ENCODE measurements at places on chromosomes 16 and 17.

DNA sequence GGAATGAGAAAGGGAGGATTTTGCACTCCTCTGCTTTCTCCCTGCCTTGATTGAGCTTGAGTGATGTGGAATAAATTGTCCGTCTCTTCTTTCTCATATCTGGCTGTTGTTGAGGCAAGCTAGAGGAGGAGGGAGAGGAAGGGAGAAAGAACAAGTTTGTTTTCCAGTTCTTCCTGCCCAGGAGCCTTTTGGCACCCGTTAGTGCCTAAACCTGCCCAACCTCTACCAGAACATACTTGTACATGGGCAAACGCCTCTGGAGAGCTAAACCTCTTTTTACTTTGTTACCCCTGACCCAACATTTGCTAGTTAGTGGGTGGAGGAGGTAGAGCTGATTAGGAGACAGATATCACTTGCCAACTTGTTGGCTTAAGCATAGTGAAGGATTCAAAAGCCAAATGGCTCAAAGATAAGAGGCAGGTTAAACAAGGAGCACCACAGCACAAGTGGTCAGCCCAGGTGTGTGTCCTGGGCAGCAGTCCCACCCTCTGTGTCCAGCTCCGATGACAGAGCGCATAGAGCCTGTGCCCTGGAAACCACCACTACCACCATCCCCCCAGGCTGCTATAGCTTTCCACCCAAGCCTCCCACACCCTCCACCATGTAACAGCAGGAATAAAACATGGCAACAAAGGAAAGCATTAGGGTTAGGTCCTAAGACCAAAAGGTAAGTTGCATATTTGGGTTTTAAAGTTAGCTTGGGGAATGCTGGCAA lies 6.5 kb downstream of the ODF4 start:
- DNase-seq = no peak

DNA sequence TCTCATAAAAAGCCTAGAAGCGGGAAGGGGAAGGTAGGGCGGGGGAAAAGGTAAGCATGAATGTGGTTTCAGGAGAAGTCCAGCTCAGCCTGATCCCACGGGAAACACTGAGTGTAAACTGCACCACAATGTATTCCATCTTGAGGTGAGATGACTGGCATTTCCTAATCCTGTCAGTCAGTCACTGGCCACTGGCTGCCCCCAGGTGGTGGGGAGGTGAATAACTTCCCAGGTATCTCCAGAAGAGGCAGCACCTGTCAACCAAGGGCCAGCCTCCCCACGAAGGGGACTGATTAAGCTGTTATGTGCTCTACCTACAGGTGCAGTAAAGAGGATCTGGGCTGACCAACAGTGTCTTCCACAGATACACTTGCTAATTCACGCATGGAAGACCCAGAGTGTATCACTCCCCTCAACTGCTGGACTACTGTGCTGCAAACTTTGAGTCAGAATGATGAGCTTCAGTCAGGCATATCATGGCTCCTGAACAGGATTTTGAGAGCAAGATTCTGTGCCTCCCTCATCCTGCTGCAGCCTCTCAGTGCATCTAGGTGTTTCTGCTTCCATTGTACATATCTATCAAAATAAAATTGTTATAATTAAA lies 108.5 kb upstream of the CCL2 start:
- DNase-seq = no peak

DNA sequence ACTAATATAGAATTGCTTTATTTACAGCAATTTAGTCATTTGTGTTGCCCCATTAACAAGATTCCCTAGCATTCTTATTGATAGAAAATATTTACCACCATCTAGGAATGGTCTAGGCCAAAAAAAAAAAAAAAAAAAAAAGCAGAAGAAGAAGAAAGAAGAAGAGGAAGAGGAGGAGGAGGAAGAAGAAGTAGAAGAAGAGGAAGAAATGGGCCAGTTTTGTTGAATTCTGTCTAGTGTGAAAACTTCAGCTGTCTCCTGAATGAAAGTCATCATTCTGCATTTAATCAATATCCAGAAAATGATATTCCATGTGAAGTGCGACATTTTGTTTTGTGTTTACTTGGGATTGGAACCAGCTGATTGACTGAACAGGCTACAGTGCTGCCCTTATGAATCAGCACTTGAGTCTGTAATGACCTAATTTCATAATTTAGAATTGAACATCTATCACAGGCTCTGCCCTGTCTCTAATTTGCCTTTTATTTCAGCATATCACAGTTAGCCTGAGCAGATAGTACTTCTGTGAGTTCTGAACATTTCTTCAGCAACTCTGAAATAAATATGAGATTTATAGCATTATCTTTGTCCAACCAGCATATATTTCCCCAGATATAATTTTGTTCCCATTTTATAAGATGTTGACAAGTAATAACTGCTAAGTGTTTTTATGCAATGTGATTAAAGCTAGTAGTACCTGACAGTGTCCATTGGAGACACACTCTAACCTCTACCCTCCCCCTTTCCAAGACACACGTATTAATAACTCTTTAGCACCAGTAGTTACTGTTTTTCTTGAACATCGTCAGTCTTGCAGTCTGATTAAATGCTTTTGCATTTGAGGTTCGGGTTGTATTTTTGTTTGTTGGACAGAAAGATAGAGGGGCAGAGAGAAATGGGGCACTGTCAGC lies 5.9 kb downstream of the ANKFN1 start:
- DNase-seq = peak; percentile 31

GRCh38 chr16:16041196-16041892 lies 91.9 kb downstream of the ABCC1 start:
- DNase-seq = no peak

DNA sequence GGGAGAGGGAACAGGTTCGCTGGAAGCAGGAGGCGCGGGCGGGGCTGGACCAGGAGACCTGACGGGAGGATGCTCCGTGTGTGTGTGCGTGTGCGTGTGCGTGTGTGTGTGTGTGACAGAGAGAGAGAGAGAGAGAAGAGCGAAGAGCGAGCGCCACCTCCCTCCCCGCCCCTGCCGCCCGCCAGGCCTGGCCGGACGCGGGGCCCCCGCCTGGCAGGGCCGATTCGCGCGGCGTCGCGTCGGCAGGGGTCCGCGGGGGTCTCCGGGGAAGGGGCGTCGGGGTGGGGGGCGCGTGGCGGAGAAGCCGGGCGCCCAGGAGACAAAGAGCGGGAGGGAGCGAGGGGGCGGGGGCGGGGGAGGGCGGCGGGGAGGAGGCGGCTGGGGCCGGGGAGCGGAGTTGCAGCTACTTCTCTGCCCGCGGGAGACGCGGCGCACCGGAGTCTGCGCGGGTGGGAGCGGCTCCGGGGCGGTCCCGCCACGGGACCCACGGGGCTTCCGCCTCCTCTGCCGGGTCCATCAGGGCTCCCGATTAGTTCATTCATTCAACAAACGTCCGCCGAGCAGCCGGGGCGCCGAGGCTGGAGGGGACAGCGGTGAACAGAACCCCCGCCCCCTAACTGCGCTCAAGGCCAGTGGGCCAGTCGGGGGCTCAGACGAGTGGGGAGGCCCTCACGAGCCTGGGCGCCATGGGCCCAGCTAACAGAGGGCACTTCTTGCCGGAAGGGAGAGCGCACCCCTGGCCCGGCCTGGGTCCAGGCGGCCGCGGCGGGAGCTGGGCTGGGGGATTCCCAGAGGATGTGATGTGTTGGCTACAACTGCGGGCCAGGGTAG lies at the start of gene SAMD14:
Gene SAMD14, minus strand, starts transcription at position 433 of the 831 bp plus-strand sequence. CDS start 5,201 bp downstream, outside the sequence.
- DNase-seq = peak; percentile 57

- DNase-seq = no peak
Measured at GRCh38 chr17:43979011-43979410, 25.3 kb upstream of the PYY start.

DNA sequence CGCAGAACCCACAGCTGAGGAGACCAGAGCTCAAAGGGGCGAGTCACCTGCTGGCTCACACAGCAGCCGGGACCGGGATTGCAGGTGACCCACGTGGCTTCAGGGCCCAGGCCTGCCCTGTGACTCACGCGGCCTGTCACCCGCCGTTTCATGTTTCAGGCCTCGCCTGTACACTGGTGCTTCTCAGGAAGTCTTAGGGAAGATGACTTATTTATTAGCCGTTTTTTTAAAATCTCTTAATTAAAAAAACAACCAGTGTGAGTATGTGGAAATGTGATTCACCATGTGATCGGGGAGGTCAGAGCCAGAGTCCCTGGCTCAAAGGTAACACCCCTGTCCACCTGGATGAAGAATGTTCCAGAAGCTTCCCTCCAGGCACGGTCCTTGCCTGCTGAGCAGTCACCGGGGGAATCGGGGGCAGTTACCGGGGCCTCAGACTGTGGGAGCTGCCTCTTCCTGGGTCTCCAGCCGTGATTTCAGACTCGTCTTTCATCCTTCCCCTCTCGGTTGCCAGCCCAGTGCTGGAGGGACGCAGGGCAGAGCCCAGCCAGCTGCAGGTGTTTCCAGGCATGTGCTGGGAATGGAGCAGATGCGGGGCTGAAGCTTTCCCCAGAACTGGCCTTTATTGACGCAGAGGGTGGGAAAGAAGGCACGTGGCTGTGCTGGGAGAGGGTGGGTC lies 49.3 kb downstream of the CMIP start:
- no peak for DNase-seq

DNA sequence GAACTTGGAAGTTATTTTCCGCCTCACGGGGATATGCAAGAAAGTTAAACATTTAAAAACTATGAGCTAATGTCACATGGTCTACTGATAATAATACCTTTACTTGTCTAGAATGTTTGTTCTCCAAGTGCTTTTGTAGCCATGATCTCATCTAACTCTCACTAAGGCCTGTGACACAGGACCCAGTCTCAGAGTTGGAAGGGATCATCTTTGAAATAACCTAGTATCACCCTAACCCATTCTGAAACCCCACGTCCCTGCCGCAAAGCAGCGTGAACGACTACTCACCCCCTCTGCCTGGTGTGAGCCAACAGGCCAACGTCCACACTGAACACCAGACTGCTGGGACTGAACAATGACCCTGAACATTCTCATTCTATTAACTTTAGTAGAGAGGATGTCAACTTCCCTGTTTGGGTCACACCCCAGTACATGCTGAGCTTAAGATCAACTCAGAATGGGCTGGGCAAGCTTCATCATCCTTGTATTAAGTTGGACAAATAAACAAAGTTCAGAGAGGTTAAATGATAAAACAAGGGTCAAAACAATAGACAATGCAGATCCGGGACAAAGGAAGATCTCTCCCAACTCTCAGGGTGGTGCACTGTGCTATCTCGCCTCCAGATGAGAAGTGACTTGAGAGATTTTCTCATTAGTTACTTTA lies 54.8 kb upstream of the BCAR1 start:
- DNase-seq = peak; percentile 15

GRCh38 chr16:25478476-25478875 lies 213.3 kb upstream of the HS3ST4 start:
- DNase-seq = no peak

GRCh38 chr16:70253291-70254106 lies 1.8 kb upstream of the EXOSC6 start:
- DNase-seq = peak; percentile 11

DNA sequence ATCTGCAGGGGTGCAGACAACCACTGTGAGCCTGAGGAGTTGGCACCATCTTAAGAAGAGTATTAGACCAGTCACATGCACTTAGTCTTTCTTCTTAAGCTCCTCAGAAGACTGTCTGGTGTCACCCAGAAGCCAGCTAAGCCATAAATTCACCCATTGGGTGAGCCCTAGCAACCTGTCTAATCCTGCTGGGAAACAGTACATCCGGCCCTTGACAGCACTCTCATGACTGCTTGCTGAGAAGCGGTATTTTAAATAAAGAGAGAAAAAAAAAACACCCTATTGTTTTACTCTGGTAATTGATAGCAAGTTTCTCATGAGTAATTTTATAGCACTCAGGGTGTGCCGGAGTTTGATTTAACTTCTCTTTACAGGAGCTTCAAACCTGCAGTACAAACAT lies 134.7 kb downstream of the SOX9 start:
- DNase-seq = no peak

DNA sequence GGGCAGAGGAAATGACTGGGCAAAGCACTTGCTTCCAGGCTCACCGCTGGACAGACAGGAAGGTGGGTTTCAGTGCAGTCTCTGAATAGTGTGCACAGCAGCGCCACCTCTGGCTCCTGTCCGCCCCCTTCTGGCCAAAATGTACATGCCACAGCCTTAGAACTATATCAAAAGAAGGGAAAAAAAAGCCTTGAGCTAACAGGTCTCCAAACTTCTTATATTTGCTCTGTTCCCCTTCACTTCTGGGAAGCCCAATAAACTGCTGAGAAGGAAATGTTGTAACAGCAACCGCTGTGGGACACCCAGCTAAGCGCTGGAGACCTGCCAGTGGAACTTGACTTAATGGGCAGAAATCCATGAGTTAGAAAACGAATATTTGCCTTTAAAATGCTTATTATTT lies 17.5 kb downstream of the COG7 start:
- peak; percentile 50 for DNase-seq

GRCh38 chr17:73795730-73796129 lies 151.5 kb upstream of the SDK2 start:
- DNase-seq = no peak

DNA sequence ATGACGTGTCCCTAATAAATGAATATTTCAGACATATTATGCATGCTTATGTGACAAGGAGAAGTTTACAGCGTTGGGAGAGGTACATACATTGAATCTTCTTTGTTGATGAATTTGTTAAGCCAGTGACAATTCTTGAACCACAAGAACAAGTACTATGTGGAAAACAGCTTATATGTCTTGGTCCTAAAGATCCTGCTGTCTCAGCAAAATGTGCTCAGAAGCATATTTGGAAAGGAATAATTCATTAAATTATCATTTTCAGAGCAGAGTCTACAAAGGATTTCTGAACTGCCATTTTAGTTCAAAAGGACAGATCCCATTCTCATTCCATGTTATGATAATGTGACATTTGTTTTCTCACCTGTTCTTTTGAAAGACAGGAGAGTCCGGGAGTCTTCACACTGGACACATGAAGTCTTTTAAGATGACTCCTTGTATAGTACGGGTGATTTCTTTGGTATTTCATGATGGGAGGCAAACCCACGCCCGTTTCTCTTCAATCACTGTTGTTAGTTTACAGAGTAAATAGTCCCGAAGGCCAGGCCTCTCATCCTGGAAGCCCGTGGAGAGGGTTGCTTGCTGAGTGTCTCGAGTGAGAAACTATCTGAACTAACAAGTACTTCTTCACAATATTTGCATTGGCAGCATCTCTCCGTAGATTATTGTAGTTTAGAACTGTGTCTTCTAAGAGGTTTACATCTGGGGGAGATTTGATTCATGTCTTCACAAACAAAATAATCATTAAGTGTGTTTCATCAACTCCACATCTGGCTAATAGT lies 26.7 kb downstream of the VPS35L start:
- no peak for DNase-seq

- no peak for DNase-seq
Measured at GRCh38 chr16:53947642-53948041, 243.7 kb downstream of the FTO start.
